Testis (tissue), 5 donors: ENCODE measurements at places on chromosomes 13 and 19.

- no peak overlapping the region for H3K27ac ChIP-seq
- H3K27me3 ChIP-seq = no peaks in the 10 kb centered on the region
- no peak overlapping the region for H3K4me3 ChIP-seq
These were observed 149.4 kb downstream of the URI1 start for GRCh38 chr19:30091456-30091855.

GRCh38 chr13:20002787-20003186, 44.3 kb downstream of the ZMYM2 start:
- H3K27ac ChIP-seq = no peak overlapping the region
- no peaks in the 10 kb centered on the region for H3K36me3 ChIP-seq
- no peak for DNase-seq
- H3K27me3 ChIP-seq = no peaks in the 10 kb centered on the region
- H3K4me1 ChIP-seq = peaks cover 3% of the 10 kb centered on the region

- H3K36me3 ChIP-seq = no peaks in the 10 kb centered on the region
- H3K27ac ChIP-seq = no peak overlapping the region
- H3K27me3 ChIP-seq = no peaks in the 10 kb centered on the region
- no peaks in the 10 kb centered on the region for H3K4me1 ChIP-seq
- H3K4me3 ChIP-seq = no peak overlapping the region
- DNase-seq = no peak
These were observed 15.3 kb downstream of the DYRK1B start for GRCh38 chr19:39818626-39819097.

GRCh38 chr19:29517412-29517811, 8.4 kb upstream of the VSTM2B start:
- DNase-seq = no peak
- H3K4me3 ChIP-seq = no peak overlapping the region
- no peaks in the 10 kb centered on the region for H3K27me3 ChIP-seq
- H3K36me3 ChIP-seq = no peaks in the 10 kb centered on the region
- H3K4me1 ChIP-seq = no peaks in the 10 kb centered on the region
- H3K27ac ChIP-seq = no peak overlapping the region

DNA sequence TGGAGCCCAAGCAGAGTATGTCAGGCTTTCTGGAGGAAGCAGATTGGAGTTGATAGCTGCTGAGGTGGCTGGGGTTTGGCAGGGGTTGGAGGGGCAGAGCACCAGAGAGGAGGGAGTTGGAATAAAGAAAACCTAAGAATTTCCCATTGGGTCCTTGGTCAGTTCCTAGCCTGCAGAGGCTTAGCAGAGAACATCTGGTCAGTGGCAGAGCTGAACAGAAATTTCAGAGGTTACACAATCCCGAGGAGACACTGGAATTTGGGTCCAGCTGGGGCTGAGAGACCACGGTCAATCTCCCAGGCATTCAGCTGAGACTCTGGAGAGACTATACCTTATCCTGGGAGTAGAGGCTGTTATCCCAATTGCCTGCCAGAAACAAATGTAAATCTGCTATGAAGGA, 84.4 kb downstream of the DPY19L3 start:
- no peaks in the 10 kb centered on the region for H3K4me1 ChIP-seq
- no peak overlapping the region for H3K27ac ChIP-seq
- DNase-seq = no peak
- H3K27me3 ChIP-seq = no peaks in the 10 kb centered on the region
- H3K36me3 ChIP-seq = no peaks in the 10 kb centered on the region
- H3K4me3 ChIP-seq = no peak overlapping the region

GRCh38 chr13:85068231-85068630, 731.0 kb downstream of the SLITRK6 start:
- DNase-seq = no peak
- no peaks in the 10 kb centered on the region for H3K36me3 ChIP-seq
- H3K4me1 ChIP-seq = no peaks in the 10 kb centered on the region
- no peak overlapping the region for H3K27ac ChIP-seq

GRCh38 chr13:99312493-99312883, 5.3 kb upstream of the GPR183 start:
- no peaks in the 10 kb centered on the region for H3K36me3 ChIP-seq
- H3K27ac ChIP-seq = no peak overlapping the region
- no peaks in the 10 kb centered on the region for H3K4me1 ChIP-seq
- DNase-seq = peak; percentile 53
- H3K27me3 ChIP-seq = no peaks in the 10 kb centered on the region

DNA sequence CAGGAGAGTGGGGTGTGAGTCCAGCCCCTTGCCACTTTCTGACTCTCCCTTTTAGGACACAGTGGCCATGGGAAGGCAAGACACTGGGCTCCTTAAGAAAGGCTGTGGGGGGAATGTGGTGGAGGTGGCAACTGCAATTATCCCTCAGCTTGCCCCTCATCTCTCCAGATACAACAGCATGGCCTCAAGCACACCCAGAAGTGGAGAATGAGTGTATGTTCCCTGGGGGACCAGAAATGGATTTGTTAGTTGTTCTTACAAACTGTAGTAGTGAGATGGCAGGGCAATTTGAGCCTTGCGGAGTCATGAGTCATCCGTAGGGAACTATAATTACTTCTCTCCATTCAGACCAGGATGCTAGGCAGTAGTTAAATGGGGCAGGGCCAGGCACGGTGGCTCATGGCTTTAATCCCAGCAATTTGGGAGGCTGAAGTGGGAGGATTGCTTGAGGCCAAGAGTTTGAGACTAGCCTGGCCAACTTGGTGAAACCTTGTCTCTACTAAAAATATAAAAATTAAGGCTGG, 25.6 kb upstream of the CXCL17 start:
- H3K36me3 ChIP-seq = no peaks in the 10 kb centered on the region
- no peak for DNase-seq
- H3K4me3 ChIP-seq = no peak overlapping the region

GRCh38 chr13:46097015-46097414, 7.8 kb downstream of the CPB2 start:
- no peaks in the 10 kb centered on the region for H3K36me3 ChIP-seq
- H3K4me3 ChIP-seq = no peak overlapping the region
- no peaks in the 10 kb centered on the region for H3K4me1 ChIP-seq
- no peak overlapping the region for H3K27ac ChIP-seq
- no peaks in the 10 kb centered on the region for H3K27me3 ChIP-seq

DNA sequence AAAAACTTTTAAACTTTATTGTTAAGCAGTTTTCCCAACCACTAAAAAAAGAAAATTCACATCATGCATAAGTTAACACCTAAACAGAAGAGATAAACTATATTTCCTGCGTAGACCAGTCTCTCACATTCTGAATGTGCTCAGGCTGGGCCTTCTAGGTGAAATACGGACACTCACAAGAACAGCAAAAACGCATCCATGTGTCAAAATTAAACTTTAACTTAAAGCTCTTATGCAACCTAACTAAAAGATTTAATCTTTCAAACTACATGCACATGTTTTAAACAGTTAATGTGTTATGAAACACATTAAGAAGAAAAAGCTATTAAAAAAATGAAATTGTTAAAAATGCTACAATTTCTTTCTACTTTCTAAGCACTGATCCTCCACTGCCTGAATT, 2.6 kb downstream of the SAFB2 start:
- H3K27me3 ChIP-seq = no peaks in the 10 kb centered on the region
- no peak for DNase-seq
- H3K27ac ChIP-seq = no peak overlapping the region
- no peaks in the 10 kb centered on the region for H3K36me3 ChIP-seq

- no peak overlapping the region for H3K4me3 ChIP-seq
- DNase-seq = no peak
- H3K4me1 ChIP-seq = no peaks in the 10 kb centered on the region
- H3K36me3 ChIP-seq = no peaks in the 10 kb centered on the region
- no peaks in the 10 kb centered on the region for H3K27me3 ChIP-seq
These were observed 2.0 kb upstream of the LILRB2 start for GRCh38 chr19:54282686-54283470.

GRCh38 chr13:83592095-83592494, 290.2 kb downstream of the SLITRK1 start:
- no peak overlapping the region for H3K4me3 ChIP-seq
- no peak for DNase-seq
- no peaks in the 10 kb centered on the region for H3K4me1 ChIP-seq
- no peaks in the 10 kb centered on the region for H3K27me3 ChIP-seq

GRCh38 chr19:3591876-3592613, 6.8 kb downstream of the GIPC3 start:
- no peak overlapping the region for H3K4me3 ChIP-seq
- no peaks in the 10 kb centered on the region for H3K4me1 ChIP-seq
- no peaks in the 10 kb centered on the region for H3K27me3 ChIP-seq
- H3K27ac ChIP-seq = no peak overlapping the region

- no peak overlapping the region for H3K4me3 ChIP-seq
- no peak for DNase-seq
- peaks cover 5% of the 10 kb centered on the region for H3K4me1 ChIP-seq
- no peaks in the 10 kb centered on the region for H3K27me3 ChIP-seq
- H3K36me3 ChIP-seq = no peaks in the 10 kb centered on the region
These were observed 37.4 kb downstream of the ZNF787 start for GRCh38 chr19:56083668-56084067.

DNA sequence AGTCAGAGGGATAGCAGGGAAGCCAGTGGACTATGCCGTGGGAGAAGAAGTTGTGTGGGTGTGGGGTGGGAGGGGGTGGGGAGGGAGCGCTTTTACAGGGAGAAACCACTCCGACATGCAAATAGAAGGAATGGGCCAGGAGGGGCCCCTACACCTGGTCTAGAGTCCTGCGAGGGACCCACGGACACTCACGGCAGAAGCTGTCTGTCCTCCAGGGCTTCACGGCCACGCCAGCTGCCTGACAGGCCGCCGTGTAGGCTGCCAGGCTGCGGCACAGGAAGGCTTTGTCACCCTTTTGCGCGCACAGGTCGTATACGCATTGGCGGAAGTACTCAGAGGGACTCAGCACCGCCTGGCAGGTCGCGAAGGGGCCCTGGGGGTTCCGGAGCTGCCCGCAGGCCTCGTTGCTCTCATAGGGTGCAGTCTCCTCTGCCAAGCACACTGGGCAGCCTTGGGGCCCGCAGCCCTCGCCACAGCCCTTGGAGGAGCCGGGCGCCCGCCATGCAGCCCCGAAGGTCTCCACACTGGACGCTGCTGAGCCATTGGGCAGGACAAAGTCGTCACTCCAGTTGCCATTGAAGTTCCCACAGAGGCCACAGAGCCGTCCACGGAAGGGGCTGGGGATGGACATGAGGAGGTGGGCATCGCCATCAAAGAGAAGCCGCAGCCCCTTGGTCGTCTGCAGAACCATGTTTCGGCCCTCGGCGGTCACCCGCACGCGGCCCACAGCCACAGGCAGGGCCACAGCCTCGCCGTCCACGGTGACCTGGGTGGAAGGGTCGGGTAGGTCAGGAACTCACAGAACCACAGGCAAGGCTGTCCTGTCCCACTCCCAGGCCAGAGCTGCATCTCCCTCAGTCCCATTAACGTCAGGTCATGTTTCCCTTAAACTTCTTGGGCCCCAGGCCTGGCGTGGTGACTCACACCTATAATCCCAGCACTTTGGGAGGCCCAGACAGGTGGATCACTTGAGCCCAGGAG, 26.0 kb upstream of the FBL start:
- H3K4me3 ChIP-seq = no peak overlapping the region
- no peak for DNase-seq
- no peaks in the 10 kb centered on the region for H3K27me3 ChIP-seq
- H3K36me3 ChIP-seq = no peaks in the 10 kb centered on the region
- H3K4me1 ChIP-seq = no peaks in the 10 kb centered on the region

GRCh38 chr13:56349866-56350265, 790.9 kb upstream of the PRR20A start:
- H3K4me3 ChIP-seq = no peak overlapping the region
- DNase-seq = no peak
- H3K4me1 ChIP-seq = no peaks in the 10 kb centered on the region
- no peaks in the 10 kb centered on the region for H3K27me3 ChIP-seq
- H3K27ac ChIP-seq = no peak overlapping the region

GRCh38 chr13:21998279-21998990, 327.6 kb downstream of the FGF9 start:
- no peaks in the 10 kb centered on the region for H3K4me1 ChIP-seq
- H3K27ac ChIP-seq = no peak overlapping the region
- no peaks in the 10 kb centered on the region for H3K27me3 ChIP-seq
- H3K36me3 ChIP-seq = no peaks in the 10 kb centered on the region
- DNase-seq = no peak

GRCh38 chr19:8148410-8149260, 757 bp downstream of the FBN3 start:
- DNase-seq = no peak
- no peaks in the 10 kb centered on the region for H3K27me3 ChIP-seq
- H3K4me1 ChIP-seq = peaks cover 13% of the 10 kb centered on the region
- H3K36me3 ChIP-seq = no peaks in the 10 kb centered on the region
